ENCODE measurements at places on chromosomes 13 and 19. TPM values are rescaled to one million over a fixed set of nuclear protein-coding genes. Genes with fewer than 3 reads are reported as not detected.

GRCh38 chr13:91639330-91639729 is 240.9 kb downstream of the GPC5 start:
- no peaks in the 10 kb centered on the region for H3K36me3 ChIP-seq
- no peak overlapping the region for H3K4me3 ChIP-seq
- no peaks in the 10 kb centered on the region for H3K4me1 ChIP-seq
- H3K27ac ChIP-seq = no peak overlapping the region
- no peaks in the 10 kb centered on the region for H3K27me3 ChIP-seq
- DNase-seq = no peak

GRCh38 chr13:27712421-27712820 is 79.9 kb upstream of the GSX1 start:
- no peaks in the 10 kb centered on the region for H3K36me3 ChIP-seq
- DNase-seq = peak; percentile 39
- no peak overlapping the region for H3K4me3 ChIP-seq
- 0 out of 2 replicates have a peak, but pooled peaks cover 3% of the 10 kb centered on the region for H3K27me3 ChIP-seq
- H3K4me1 ChIP-seq = no peaks in the 10 kb centered on the region
- no peak overlapping the region for H3K27ac ChIP-seq

- peaks cover under 1% of the 10 kb centered on the region for H3K4me1 ChIP-seq
- no peak overlapping the region for H3K4me3 ChIP-seq
- DNase-seq = no peak
- no peaks in the 10 kb centered on the region for H3K36me3 ChIP-seq
- H3K27me3 ChIP-seq = no peaks in the 10 kb centered on the region
- H3K27ac ChIP-seq = no peak overlapping the region
Measured at GRCh38 chr19:46198756-46199155, 30.8 kb upstream of the IGFL1 start.

- no peak overlapping the region for H3K4me3 ChIP-seq
- peaks cover 5% of the 10 kb centered on the region for H3K36me3 ChIP-seq
- no peaks in the 10 kb centered on the region for H3K27me3 ChIP-seq
- H3K27ac ChIP-seq = no peak overlapping the region
- DNase-seq = no peak
- peaks cover 6% of the 10 kb centered on the region for H3K4me1 ChIP-seq
Measured at GRCh38 chr19:4501691-4502090, 16.6 kb downstream of the PLIN4 start.

- no peaks in the 10 kb centered on the region for H3K4me1 ChIP-seq
- no peaks in the 10 kb centered on the region for H3K27me3 ChIP-seq
- no peak for DNase-seq
- no peak overlapping the region for H3K4me3 ChIP-seq
Measured at GRCh38 chr13:105474983-105475610, 1060.4 kb downstream of the EFNB2 start.

- no peaks in the 10 kb centered on the region for H3K27me3 ChIP-seq
- H3K4me1 ChIP-seq = no peaks in the 10 kb centered on the region
- no peaks in the 10 kb centered on the region for H3K36me3 ChIP-seq
- no peak overlapping the region for H3K27ac ChIP-seq
- no peak overlapping the region for H3K4me3 ChIP-seq
Measured at GRCh38 chr13:23455401-23456185, 22.1 kb upstream of the SACS start.

The MISP3 gene
- 7.8 TPM for total RNA-seq

The GAPDHS gene
- not detected for total RNA-seq

The ZSCAN1 gene
- not detected for total RNA-seq

The CRX gene
- not detected for total RNA-seq

The ALOX5AP gene
- total RNA-seq = not detected

The IL12RB1 gene
- total RNA-seq = not detected

The CCDC70 gene
- total RNA-seq = not detected

The NLRP5 gene
- not detected for total RNA-seq

The FGF9 gene
- not detected for total RNA-seq

Measured in PC-3 (cell line).